ENCODE measurements at places on chromosomes 7 and 10.

GRCh38 chr10:60394446-60394845 is 4.8 kb upstream of the ANK3 start:
- DNase-seq: no peak

DNA sequence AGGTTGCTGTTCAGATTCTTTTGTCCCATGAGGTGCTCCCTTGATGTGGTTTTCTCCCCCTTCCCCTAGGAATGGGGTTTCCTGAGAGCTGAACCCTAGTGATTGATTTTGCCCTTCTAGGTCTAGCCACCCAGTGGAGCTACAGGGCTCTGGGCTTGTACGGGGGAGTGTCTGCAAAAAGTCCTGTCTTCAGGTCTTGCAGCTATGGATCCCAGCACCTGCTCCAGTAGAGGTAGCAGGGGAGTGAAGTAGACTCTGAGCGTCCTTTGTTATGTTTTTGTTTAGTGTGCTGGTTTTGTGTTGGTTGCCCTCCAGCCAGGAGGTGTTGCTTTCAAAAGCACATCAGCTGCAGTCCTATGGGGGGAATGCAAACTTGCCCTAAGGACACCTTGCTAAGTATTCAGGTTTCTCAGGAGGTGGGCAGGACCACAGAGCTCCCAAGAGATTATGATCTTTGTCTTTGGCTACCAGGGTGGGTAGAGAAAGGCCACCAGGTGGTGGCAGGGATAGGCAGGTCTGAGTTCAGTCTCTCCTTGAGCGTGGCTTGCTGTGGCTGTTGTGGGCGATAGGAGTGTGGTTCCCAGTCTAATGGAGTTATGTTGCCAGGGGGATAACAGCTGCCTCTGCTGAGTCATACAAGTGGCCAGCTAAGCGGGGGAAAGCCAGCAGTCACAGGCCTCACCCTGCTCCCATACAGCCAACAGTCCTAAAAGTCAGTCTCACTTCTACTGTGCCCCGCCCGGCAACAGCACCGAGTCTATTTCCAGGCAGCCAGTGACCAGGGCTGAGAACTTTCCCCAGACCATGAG is 92.4 kb upstream of the JCAD start:
- DNase-seq: peak; percentile 59

DNA sequence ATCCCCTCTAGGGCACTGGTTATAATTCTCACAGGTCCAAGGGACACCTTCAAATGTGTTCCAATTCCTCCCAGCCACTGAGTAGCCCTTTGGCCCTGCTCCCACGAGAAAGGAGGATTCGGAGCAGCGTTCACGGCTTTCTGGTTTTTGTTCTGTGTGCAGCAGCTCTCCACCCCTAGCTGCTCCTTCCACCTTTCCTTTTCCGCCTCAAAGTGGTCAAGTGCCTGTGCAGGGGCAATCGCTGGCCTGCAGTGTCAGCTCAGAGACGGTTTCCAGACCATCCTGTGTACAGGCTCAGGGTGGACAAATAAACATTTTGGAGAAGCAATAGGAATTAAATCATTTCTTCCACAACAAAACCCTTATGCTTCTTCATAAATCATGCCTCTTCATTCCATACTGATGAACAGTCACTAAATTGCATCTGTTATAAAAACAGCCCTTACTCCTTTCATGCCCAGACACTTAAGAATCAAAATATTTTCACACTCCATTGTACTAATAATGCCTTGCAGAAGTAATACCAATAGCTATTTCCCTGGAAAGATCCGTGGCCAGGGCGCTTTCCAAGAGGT is 1.1 kb downstream of the KIAA1549 start:
- DNase-seq: no peak

DNA sequence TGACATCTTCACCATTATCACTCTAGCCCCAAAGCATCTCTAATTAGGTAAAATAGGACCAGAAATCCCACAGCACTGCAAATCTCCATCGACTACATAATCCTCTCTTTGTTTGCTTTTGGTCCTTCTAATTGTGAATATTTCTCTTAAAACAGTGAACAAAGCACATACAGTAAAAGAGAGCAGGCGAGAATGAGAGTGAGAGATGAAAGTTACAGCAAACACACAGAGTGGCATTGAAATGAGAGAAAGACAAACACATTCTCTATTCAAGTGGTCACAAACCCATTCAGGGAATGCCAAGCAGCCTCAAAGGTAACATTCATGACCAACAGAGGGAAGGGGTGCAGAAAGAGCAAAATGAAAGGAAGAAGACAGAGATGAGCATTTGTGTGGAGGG is 109.8 kb upstream of the PTN start:
- no peak for DNase-seq

DNA sequence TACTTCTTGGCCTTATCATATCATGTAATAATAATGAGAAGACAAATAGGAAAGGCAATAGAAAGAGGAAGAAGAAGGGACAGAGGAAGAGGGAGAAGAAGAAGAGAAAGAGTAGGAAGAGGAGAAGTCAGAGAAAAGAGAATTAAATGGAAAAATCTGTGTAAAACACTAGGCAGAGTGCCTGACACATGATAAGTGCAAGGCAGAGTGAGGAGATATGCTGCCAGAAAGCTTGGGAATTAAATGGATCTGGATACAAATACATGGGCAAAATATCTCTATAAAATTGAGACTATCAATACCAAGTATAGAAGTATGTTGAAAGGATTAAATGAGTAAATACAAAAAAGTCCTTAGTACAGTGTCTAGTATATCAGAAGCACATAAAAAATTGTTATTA is 124.8 kb downstream of the CACNA2D1 start:
- DNase-seq: no peak

GRCh38 chr7:46291601-46292150 is 370.6 kb upstream of the IGFBP3 start:
- DNase-seq: no peak

Measured in LoVo (cell line).